Naive thymus-derived CD8-positive, alpha-beta T cell (primary cell): ENCODE measurements at places on chromosomes 6 and 20.

- DNase-seq = no peak
Measured at GRCh38 chr6:151550618-151551017, 56.8 kb downstream of the CCDC170 start.

GRCh38 chr6:53910834-53911233 lies 116.0 kb downstream of the LRRC1 start:
- DNase-seq = no peak

DNA sequence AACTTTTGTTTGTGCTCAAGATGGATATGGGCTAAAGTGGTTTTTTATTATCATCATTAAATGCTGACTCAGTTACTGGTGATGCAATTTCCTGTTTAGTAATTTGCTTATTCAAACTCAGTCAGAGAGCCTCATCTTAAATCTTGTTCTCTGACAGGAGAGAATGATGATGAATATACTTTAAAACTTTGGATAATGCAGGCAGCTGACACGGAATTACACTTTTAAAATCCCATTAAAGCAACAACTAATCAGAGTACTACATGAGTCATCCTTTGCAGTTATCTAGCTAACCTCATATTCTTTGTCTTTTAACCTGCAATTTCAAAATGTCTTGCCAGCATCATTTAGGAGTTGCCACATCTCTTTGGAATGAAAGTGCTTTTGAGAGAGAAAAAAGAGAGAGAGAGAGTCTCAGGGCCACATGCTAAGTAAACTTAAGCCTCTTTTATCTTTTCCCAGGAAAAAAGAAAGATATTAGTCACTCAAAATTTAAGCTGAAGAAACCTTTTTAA lies 9.2 kb upstream of the C6orf141 start:
- DNase-seq = no peak

DNA sequence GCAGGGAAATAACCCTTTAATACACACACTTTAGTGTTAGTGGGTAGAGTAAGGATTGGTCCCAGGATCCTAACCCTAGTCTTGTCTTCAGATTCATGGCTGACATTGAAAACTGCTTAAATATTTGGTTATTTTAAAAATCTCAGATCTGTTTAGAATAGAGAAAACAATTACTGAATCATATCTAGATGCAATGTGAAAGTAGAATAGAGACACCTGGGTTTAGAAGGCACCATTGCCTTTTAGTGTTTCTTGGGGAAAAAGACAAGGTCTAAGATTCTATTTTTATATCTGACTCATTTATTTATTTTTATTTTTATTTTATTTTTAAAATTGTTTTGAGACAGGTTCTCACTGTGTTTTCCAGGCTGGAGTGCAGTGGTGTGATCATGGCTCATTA lies 6.0 kb downstream of the DDX43 start:
- DNase-seq = no peak

DNA sequence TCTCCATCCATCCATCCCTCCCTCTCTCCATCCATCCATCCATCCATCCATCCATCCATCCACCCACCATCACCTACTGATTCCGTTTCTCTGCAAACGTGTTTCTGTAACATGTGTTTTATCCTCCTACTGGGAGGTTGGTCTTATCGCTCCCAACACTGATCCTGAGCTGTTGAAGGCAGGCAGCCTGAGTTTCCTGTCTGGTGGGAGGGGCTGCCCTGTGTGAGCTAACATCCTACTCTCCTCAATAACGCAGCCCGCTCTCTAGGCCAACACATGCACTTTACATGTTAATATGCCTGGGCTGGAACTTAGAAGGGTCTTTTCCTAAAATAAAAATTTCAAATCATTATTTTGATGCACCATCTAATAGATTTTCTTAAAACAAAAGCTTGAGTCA lies 126.5 kb downstream of the WDR27 start:
- DNase-seq = no peak

DNA sequence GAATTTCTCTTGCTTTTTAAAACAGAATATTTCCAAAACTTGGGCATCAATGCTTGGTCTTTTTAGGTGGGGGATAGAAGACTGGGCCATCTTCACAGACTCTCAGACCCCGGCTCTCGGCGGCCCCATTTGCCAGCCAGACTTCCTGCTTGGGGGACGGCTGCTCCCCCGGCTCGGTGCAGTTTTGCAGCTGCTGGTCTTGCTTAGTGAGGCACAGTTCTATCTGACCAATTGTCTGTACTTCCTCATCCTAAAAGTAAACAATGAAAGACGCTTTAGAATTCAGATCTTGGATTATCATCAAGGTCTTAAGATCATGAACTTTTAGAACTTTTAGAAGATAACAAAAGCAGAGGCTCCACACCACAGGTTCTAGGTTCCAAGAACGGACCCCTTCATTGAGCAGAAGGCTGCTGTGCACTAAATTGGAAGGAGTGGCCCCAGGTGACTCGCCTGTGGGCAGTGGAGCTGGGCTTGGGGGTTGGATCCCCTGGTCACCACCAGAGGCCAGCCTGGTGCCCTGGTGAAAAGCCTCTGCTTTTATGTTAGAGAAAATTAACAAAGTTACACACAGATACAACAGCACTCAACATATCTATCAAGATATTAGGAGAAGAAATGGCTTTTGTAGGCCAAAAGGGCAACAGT lies 26.7 kb downstream of the RNASET2 start:
- no peak for DNase-seq

DNA sequence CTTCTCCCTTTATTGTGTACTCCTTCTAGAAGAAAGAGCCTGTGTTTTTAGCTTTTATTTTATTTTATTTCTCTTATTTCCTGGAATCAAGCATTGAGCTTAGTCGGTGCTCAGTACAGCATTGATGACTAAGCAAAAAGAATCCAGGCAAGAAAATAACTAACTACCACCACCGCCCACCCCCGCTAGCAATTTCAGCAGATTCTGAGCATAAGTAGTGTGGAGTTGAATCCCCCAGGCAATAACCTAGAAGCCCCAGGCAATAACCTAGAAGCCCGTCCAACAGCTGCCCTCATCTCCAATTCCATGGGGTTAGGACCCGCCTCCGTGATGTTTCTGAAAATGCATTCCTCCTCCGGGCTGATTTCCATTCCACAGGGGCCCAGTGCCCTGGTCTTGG lies 258.0 kb upstream of the TAB2 start:
- no peak for DNase-seq

- no peak for DNase-seq
Measured at GRCh38 chr20:32206760-32207625, 550 bp downstream of the PLAGL2 start.

- no peak for DNase-seq
Measured at GRCh38 chr6:148293181-148293995, 49.2 kb upstream of the SASH1 start.

DNA sequence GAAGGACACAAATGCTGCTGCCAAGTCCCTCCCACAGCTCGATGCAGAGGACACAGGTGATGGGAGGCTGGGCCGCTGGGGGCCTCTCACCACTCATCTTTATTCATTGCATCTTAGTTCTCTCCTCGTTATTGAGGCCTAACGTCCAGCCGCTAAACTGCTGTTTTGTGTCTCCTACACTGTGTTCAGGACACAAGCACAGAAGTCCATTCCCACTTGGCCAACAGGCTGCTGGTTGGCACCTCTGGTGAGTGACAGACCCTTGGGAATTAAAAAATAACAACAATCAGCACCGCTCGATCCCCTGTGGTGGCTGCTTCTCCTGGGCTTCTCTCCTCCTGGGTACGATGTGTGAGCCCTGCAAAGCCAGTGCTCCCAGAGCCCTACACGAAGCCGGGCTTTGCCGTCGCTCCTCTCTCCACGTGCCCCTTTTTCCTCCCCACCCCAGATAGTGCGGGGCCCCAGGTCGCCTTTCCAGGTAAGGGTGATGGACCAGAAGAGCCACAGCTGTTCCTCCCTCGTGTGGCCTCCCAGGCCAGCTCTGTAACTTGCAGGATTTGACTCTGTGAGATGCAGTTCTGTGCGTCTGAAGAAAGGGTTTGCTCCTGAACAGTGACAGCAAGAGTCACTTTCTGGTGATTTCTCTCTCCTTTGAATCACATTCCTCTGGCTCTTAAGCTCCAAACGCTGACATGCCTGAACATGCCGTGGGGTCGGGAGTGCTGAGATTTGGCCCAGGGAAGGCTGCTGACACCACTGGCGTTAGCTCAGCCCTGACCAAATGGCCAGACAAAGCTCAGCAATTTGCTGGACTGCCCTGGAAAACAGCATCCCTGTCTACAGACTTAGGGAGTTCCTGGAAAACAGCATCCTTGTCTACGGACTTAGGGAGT lies 59.3 kb downstream of the DLL1 start:
- DNase-seq = no peak

DNA sequence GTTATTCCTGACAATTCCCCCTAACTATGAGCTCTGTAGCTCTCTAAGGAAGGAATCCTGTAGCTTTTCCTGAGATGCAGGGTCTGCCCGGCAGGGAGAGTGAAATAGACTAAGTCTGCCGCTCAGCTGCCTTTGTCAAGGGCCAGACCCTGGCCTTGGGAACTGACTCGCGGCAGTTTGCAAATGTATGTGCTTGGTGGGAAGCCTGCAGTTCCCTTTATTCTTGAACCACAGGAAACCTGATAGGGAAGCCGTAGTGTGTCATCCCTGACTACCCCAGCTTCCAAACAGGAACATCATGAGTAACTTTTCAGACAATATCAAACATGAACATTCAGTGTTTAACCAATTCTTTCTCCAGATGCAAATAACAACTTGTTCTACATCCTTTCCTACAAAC lies 78.7 kb upstream of the IFNGR1 start:
- no peak for DNase-seq

DNA sequence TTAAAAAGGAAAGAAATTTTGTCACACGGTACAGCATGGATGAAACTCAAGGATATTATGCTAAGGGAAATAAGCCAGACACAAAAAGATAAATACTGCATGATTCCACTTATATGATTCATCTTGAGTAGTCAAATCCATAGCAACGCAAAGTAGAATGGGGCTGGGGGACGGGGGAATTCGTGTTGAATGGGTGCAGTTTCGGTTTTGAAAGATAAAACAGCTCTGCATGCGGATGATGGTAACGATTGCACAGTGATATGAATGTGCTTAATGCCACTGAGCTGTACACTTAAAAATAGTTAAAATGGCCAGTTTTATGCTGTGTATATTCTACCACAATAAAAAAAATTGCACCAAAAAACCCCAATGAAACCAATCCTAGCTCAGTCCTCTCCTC lies 52.9 kb upstream of the SIRPA start:
- no peak for DNase-seq

- no peak for DNase-seq
Measured at GRCh38 chr6:148703900-148704299, 42.9 kb upstream of the UST start.

GRCh38 chr6:27558028-27558724 lies 85.3 kb upstream of the ZNF184 start:
- no peak for DNase-seq

DNA sequence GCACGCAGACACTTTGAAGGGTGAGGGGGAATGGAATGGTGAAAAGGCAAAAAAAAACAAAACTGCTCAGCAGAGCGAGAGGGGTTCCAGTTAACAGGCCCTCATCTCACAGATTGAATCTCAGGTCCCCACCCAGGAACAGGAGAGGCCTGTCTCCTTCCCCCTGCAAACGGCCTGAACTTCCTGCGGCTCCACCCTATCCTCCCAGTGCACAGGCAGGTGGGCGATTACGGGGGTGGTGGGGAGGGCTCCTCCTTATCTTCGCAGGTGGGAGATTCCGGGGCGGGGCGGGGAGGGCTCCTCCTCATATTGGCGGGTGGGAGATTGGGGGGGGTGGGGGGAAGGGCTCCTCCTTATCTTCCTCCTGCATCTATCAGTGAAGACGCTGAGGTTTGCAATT lies 129.0 kb downstream of the SOX4 start:
- no peak for DNase-seq

DNA sequence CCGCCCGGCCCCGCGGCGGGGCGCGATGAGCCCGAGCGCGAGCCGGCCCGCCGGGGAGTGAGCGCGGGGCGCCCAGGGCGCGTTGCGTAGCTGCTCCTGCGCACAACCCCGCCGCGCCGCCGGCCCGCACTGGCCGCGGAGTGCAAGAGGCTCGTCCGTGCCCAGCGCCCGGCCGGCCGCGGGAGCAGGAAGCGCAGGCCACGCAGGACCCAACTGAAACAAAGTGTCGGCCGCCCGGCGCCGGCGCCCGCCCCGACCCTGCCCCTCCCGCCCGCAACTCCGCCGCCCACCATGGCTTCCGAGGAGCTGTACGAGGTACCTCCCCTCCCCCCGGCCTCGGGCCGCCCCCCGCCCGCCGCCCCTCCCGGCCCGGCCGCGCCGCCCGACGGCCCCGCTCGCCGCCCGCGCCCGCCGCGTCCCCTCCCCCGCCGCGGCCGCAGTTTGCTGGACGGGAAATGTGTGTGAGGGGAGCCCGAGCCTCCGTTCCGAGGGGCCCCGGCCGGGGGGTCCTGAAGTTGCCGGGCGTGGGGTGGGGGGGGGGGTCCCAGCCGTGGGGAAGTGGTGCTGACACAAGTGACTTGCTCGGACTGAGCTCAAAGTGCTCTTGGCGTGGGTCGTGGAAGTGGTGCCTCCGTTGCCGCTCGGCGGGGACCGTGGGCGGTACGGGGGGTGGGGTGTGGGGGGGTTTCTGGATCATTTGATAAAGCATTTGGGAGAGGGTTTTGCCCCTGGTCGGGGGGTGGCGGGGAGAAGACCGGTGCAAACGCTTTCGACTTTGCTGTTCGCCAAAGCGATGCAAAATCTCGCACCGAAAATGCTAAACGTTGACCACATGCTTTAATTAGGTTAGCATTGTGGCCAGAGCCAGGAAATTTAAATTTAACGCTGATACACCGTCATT lies 539 bp downstream of the CDYL start:
- DNase-seq = peak; percentile 18

DNA sequence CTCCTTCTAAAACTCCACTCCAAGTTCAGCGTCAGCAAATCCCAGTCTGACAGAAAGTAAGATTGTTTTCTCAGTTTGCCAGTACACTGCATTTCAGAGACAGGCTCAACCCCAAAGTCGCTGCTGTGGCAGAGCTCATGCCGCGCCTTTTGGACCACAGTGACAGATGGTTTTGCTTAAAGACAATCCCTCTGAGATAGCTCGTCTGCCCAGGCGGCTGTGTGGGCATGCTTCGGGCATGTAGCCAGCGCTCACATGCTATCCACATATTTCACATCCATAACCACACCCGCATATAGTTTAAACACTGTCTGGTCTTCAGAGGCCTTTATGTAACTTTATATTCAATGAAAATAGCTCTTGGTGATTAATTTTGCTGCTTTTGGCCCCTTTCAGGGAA lies 14.7 kb upstream of the PXDC1 start:
- DNase-seq = no peak

DNA sequence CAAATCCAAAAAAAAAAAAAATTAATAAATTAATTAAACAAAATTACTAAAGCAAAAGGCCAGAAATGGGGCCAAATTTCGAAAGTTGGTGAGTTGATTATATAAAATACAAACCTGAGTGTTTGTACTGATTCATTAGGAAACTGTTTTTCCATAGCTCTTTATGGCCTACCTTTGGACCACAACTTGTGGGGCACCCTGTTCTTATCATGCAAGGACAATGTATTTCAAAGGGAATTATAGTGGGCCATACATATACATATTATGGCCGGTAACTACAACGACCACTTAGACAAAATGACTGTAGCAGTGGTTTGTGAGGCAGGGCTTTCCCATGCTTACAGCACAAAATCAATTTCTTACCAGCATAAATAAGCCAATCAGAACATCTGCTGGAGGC lies 69.5 kb downstream of the ESF1 start:
- no peak for DNase-seq

- DNase-seq = no peak
Measured at GRCh38 chr6:74114428-74114827, 418.4 kb downstream of the CD109 start.
